ENCODE measurements at places on chromosomes 7 and 10.

- DNase-seq, result no peak
These were observed 212.8 kb downstream of the TRIL start for GRCh38 chr7:28745351-28745750.

GRCh38 chr7:24891311-24891735, 88.7 kb downstream of the OSBPL3 start:
- no peak for DNase-seq

GRCh38 chr7:13072014-13072413, 384.6 kb downstream of the ARL4A start:
- peak; percentile 2 for DNase-seq

GRCh38 chr10:22550732-22551131, 163.6 kb downstream of the PIP4K2A start:
- peak; percentile 19 for DNase-seq

DNA sequence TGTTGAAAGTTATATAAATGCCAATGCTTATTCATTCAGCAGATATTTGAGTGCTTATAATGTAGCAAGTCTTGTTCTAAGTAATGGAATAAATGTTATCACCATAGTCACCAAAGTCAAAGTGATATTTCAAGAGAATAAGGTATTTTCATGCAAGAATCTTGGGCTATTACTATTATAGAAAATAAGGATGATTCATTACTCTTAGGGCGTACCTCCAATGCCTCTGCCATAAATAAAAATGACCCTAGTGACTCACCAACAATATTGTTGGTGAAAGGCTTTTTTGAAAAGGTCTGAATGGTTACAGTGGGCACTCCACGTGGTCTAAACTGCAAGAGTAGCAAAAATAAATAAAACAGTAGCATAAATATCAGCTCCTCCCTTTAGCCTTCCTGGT, 68.4 kb downstream of the RALA start:
- DNase-seq, result peak; percentile 13

DNA sequence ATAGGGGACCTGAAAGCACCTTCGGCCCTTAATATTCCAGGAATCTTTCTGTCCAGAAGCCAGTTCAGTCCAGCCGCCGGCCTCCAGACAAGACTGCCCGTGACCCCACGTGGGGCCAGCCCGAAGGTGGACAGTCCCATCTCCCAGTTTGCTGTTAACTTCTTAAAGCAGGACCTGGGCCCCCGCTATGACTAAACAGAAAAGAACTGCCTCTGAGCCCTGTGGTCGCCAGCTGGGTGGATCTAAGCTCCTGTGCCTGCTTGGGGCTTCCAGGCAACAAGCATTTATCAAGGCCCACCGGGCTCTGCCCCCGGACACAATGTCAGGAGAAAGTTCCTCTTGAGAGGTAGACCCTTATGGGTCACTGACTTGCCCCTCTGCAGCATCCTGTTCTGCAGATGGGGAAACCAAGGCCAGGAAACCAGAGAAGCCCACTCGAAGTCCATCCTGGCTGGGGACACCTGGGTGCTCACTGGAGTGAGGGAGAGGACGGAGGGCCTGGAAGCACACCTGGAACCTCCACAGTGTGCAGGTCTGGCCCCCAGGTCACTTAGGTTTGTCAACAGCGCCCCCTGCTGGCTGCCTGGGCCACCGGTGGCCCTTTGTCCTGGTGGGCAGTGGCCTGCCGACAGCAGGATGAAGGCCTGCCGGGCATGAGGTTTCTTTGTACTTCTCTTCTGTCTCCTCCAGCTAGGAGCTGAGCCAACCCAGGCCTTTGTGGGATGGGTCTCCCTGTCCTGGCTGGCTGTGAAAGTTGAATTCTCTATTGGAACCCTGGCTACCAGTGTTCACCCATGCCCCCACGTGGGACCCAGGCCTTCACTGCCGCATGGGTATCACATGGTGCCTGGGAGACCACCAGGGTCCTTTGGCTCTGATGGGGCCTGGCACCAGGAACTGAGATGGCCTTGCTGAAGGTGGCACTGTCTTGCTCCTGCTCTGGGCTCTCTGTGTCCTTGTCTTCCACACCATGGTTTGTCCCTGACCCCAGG, 128.0 kb downstream of the ZMIZ1 start:
- DNase-seq, result peak; percentile 69

DNA sequence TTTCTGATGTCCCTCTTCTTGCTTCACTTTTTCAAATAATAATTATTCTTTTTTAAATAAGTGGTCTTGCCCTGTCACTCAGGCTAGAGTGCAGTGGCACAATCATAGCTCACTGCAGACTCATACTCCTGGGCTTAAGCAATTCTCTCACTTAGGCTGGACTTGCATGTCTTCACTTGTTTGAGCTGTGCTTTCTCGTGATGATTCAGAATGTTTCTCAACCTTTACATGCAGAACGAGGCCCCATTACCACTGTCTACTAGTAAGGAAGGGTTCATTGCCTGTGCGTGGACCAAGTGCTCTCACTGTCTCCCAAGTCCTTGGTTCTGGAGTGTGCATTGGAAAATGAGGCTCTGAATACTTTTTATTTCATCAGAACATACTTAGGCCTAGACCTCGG, 468.6 kb upstream of the COBL start:
- peak; percentile 72 for DNase-seq

- peak; percentile 34 for DNase-seq
These were observed 42.5 kb upstream of the TMEM213 start for GRCh38 chr7:138755331-138755747.

DNA sequence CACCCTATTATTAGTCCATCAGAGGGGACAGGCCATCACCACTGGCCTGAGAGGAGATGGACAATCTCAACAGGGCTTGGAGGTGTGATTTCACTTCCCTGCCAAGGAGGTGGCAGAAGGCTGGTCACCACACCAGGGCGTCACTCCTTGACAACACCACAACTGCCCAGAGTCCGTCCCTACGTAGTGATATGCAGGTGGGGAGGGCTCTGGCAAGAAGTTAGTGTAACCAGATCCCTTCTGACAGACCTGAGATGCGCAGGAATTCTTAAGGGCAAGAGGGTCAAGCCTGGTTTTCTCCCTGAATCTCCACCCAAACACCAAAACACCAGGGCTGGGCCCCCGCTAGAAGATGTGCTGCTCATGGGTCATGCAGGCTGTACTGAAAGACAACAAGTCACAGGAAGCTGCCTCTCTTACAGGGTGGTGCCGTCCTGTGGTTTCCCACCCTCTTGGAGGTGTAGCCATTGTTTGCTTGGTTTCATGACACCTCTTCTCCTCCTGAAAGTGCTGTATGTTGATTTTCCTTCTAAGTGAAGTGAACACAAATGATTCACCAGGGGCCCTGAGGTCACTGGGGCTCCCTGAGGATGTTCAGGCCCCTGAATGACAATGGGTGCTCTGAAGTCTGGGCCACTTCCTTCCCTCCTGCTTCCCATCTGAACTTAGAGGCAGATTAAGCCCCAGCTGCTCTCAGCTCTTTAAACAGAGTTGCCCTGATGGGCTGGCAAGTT, 27.1 kb downstream of the ATXN7L1 start:
- peak; percentile 68 for DNase-seq

DNA sequence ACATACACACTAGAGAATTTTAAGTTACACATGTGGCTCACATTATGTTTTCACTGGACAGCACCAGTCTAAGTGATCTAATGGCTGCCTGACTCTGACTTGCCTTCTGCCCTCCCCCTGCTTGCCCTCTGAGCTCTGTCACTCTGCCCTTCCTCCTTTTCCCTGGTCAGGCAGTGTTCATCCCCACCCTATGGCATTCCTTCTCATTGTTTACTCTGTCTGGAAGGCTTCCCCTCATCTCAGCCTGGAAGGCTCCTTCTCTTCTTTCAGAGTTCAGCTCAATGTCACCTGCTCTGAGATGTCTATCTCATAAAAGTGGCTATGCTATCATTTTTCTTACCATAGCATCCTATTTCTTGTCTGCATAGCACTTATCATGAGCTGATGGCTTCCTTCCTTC, 305.7 kb downstream of the BMPER start:
- DNase-seq, result no peak

- DNase-seq, result peak; percentile 24
These were observed 33.1 kb upstream of the ARMC3 start for GRCh38 chr10:22894714-22895113.

DNA sequence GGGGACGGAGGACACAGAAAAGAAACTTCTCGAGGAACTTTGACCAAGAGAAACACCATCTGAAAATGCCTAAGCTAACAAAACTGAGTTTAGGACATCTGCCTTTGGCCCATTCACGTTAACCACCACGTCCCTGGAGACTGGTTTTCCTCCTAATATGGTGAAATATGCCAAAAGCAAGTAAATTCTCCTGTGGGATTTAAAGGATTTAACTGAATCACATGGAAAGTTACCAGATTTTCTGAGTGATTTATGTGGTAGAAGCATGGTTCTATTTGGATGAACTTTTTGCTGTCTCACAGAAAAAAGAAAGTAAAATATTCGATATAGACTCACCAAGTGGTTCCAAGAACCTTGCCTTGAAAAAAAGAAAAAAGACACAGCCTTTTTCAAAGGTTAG, 30.4 kb upstream of the BMPER start:
- DNase-seq, result no peak

- DNase-seq, result no peak
These were observed 52.7 kb downstream of the KCNMA1 start for GRCh38 chr10:77584938-77585337.

DNA sequence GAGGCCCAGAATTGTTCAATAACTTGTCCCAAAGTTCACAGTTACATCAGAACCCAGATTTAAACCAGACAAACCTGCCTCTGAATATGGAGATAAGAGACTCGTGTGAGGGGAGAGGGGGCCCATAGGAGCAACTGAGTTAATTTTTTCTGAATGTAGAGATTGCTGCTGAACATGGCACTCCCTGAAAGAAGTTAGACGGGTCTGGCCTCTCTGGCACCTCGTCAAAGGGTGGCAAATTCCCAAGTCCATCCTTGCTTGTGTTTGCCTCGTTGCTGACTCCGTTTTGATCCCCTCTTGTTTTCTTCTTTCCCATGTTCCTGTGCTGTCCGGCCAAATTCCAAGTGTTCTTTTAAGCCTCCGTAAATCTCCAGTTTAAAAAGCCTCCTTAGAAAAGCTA, 35.2 kb upstream of the YAE1 start:
- peak; percentile 24 for DNase-seq

DNA sequence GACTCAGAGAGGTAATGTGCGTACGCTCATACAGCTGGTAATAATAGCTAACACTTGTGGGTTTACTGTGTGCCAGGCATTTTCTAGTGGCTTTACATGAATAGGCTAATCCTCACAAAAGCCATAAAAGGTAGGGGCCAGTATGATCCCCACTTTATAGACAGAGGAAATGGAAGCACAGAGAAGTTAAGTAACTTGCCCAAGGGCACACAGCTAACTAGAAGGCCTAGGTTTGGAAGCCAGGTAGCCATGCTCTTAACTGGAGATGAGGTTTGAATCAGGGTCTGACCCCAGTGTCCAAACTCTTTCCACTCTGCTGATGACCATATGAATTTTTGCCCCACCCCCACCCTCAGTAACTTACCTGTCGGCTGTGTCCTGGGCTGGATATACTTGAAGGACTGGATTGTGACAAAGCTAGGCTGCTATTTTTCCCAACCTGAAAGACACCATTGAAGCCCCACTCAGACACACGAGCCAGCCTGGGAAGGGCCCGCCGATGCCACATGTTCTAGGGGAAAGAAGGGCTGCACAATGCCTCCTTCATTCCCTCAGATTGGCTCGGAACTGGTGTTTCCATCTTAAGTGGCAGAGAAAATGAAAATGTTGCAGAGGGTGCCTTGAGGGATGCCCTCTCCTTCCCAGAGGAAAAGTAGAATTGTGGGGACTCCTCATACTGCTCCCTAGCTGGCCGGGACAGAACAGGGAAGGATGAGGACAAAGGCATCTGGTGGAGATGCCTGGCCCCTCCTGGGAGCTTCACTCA, 29.1 kb upstream of the EFCAB10 start:
- DNase-seq, result peak; percentile 16

GRCh38 chr7:15857026-15857425, 170.5 kb upstream of the MEOX2 start:
- no peak for DNase-seq

- DNase-seq, result no peak
These were observed 46.9 kb downstream of the PRPF18 start for GRCh38 chr10:13633689-13634088.

- no peak for DNase-seq
These were observed 560 bp downstream of the GBF1 start for GRCh38 chr10:102245932-102246251.

Measured in epithelial cell of esophagus (primary cell).